Right lobe of liver (tissue), 6 donors: ENCODE measurements at places on chromosomes 7 and 10.

DNA sequence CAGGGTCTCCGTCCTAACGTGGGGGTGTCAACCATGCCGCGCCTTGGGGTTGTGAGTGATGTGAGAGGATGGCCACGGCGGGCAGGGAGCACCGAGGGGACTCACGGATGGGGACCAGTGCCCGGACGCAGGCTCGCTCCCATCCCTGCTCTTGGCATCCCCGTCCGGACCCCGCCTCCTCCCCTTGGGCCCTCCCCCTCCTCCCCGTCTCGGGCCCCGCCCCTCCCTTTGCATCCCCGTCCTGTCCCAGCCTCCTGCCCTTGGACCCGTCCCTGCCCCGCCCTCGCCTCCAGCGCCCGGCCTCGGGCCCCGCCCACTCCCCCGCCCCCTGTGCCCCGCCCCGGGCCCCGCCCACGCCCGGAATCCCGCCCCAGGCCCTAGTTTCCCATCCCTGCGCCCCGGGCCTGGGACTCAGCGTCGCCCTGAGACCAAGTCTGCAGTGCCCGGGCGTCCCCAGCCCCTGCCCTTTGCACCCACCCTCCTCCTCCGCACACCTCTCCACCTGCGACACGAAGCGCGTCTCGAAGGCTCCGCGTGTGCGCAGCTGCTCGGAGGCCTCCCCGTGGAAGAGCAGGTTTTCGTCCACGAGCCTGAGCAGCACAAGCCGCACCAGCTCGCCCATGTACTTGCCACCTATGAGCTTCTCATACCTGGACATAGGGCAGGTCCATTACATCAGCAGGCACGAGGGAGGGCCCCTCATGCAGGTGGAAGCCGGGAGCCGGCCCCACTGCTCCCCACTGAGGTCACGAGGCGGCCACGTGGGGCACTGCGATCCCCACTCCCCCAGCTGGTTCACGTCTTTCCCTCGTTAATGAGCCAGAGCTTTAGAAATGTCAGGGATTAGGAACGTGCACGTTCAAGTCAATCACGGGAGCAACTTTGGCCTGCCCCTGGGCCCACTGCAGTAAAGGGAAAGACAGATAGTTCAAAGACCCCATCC is 5.1 kb upstream of the MYL7 start:
- DNase-seq = no peak

DNA sequence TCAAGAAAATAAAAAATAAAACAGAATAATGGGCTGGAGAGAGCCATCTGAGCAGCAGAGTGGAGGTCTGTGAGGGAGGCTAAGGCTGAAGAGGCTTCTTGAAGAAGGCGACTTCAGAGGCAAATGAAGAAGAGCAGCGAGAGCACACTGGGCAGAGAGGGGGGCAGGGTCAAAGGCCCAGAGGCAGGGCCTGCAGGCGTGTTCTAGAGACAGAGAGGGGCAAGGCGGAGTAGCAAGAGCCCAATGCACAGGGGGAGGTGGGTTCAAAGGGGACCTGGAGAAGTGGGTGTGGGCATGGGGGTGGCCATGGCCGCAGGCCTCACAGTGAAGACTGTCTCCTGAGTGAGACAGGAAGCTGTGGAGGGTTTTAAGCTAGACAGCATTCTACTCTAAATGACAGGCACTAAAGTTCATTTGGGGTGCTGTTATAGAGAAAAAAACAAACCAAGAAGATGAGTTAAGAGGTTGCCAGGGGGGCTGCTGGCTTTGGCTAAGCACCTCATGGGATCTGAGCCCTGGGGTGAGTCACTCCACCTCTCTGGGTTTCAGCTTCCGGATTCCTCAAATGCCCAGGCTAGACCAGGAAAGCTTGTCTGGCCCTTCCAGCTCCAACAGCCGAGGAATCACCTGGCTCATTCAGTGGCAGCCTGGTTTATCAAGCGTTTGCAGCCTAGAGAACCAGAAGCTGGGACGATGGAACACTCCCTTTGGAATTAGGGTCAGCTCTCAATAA is 81.7 kb downstream of the DLG5 start:
- no peak for DNase-seq

DNA sequence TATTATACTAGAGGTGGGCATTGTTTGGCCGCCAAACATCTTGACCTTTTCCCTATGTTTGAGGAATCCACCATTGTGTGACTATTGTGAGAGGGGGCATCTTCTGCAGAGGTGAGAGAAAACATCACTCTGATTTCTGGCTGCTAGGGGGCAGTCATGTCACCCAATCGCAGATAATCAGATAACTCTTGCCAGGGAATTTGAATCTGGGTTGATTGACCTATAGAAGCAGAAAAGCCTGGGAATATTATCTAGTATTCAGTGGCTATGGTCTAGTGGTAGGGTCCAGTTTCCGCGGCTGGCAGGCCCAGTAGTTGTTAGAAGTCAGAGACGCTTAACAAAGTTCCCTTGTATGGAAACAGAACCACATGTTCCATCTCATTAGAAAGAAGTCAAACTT is 808.5 kb downstream of the PHTF2 start:
- no peak for DNase-seq

DNA sequence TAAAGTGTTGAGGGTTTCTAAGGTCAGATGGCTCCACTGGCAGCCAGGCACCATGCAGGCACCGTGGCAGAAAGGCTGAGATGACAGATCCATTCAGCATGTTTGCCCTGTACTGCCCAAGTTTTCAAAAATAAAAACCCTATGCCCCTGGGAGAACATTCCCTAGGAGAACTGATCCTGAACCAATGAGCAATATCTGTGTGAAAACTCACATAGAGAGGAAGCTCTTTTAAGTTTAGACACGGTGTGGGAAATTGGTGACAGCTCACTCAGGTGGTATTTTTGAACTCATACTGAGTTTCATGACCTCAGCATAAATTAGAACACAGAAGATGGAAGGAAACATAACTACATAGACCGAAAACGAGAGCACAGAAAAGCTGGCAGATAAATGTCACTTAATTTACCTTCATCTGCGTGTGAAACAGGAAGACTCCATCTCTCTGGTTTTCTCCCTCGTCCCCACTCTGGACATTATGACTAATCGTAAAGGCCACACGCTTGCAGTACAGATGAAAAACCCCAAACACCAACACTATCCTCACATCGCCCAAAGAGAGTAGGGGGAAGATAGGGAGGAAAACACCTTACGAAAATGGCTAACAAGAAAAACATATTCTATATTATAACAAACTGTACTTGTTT is 127.8 kb downstream of the ICA1 start:
- no peak for DNase-seq

DNA sequence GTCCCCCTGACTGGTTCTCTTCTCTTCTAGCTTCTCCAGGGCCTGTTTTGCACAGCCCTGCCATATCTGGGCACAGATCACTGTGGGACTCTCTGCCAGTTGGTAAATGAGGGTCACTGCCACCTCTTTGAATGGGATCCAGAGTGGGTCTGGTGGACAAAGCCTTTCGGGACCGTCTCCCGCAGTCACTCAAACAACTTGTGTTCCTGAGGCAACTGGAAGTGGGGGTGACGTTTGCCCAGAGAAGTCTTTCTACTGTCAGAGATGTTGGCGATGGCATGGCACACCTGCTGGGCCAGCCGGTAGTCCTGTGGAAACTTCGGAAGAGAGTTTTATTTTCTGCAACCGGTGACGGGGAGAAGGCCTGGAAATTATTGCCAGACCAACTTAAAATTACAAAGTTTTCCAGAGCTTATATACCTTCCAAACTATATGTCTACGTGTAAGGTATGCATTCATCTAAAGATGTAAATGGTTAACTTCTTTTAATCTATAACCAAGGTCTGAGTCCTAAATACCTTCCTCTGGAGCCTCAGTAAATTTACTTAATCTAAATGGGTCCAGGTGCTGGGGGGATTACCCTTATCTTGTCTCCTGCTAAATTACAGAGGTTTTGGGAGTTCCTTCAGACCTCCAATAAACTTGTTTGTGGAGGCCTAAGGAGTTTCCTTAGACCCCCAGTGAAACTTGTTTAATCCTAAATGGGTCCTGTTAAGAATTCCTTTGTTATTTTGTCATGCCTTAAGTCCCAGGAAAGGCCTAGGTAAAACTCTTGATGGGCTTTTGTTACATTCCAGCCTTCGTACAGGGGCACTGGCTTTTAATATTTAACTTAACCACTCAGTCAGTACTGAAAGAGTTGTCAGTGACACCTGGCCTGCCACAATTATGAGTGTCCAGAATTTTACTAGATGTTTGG is 94.0 kb downstream of the NPSR1 start:
- no peak for DNase-seq

DNA sequence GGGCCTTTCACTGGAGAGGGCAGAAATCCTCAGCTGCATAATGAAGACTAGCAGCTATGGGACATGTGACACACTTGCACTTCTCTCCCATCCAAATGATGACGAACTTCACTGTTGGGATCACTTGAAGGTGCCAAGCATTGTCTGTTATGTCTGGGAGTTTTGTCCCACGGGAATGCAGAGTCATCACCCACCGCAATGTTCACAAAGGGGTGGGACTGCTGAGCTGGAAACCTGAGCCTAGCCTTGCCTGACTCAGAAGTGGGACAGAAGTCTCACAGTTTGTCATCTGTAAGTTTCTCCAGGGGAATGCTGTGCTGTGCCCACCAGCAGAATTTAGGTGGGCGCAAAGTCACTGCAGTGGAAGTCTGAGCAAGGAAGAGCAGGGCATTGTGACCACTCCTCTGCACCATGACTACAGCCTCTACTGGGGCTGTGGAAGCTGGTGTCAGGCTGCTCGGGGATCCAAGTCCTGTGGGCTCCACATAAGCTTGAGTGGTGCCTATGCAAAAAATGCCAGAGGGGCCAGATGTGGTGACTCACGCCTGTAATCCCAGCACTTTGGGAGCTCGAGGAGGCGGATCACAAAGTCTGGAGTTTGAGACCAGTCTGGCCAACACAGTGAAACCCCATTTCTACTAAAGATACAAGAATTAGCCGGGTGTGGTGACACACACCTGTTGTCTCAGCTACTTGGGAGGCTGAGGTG is 472.0 kb upstream of the CNTNAP2 start:
- no peak for DNase-seq

DNA sequence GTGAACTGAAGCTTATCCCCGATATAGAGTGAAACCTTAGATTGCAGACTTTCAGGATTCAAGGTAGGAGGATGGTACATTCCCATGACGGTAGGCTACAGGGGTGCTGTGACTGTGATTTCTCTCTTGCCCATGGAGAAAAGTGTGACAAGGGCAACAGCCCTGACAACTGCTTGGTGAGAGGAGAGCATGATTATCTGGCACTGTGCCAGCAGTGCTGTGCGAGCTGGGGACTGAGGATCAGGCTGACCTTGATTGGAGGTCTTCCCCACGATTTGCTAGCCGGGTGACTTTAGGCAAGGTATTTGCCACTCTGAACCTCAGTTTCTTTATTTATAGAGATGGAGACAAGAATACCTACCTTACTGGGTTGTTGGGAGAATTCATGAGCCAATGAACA is 229.5 kb downstream of the PTEN start:
- DNase-seq = no peak
